ENCODE measurements at places on chromosomes 6 and 20. TPM values are rescaled to one million over a fixed set of nuclear protein-coding genes. Genes with fewer than 3 reads are reported as not detected.

DNA sequence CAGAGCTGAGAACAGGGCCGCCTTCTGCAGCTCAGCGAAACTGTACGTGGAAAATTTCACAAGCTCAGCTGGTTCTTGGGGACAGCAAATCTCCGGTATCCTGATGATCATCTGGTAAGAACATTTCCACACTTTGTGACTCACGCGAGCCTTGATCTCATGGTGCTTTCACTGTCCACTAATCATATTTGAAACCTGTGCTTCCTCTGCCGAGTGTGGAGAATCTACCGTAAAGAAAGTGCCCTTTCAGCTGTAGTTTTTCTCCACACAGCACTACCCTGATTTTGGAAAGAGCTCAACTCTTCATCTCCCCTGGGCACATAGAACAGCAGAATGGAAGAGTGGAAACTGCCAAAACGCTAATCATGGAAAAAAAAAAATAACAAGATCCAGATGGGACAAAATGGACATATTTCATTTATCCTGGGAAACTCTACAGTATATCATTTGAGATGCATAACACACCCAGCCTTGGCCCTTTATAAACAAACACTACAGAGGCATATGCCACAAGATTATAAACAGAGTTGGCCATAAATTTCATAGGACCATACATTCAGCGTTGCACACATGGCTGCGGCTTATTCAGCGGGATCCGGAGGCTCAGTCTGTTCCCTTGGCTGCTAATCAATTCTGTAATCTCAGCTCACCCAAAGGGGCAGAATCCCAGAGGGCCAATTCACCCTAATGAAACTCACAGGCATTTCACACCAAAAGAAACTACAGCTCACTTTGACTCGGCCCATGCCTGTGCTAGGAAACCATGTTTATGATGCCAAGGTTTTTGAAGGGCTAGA is 434.5 kb downstream of the HDGFL1 start:
- H3K27ac ChIP-seq = no peak overlapping the region
- H3K36me3 ChIP-seq = peaks cover 3% of the 10 kb centered on the region
- H3K4me3 ChIP-seq = no peak overlapping the region
- DNase-seq = no peak
- peaks cover 6% of the 10 kb centered on the region for H3K4me1 ChIP-seq
- no peaks in the 10 kb centered on the region for H3K27me3 ChIP-seq

DNA sequence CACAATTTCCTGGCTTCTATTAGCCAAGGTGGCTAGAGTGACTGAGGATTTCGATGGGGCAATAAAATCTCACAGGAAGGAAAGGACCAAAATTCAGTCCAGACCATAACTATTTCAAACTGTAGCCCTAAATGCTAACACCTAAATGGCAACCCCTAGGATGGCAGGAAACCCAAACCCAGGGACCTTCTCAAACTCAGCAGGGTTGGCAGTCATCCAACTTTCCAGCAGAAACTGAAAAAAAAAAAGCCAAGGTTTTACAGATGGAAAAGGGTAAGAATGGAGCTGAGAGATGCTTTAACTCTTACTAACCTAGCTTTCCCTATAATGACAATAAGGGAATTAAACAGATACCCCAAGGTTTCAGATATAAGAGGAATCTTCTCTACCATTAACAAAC is 10.5 kb downstream of the IBTK start:
- no peaks in the 10 kb centered on the region for H3K27me3 ChIP-seq
- peaks cover 40% of the 10 kb centered on the region for H3K36me3 ChIP-seq
- no peak for DNase-seq
- no peak overlapping the region for H3K4me3 ChIP-seq

GRCh38 chr6:137166247-137167098 is 7.0 kb downstream of the IL22RA2 start:
- no peak overlapping the region for H3K4me3 ChIP-seq
- H3K27me3 ChIP-seq = no peaks in the 10 kb centered on the region
- peaks cover 4% of the 10 kb centered on the region for H3K4me1 ChIP-seq
- DNase-seq = no peak
- peaks cover 42% of the 10 kb centered on the region for H3K36me3 ChIP-seq

DNA sequence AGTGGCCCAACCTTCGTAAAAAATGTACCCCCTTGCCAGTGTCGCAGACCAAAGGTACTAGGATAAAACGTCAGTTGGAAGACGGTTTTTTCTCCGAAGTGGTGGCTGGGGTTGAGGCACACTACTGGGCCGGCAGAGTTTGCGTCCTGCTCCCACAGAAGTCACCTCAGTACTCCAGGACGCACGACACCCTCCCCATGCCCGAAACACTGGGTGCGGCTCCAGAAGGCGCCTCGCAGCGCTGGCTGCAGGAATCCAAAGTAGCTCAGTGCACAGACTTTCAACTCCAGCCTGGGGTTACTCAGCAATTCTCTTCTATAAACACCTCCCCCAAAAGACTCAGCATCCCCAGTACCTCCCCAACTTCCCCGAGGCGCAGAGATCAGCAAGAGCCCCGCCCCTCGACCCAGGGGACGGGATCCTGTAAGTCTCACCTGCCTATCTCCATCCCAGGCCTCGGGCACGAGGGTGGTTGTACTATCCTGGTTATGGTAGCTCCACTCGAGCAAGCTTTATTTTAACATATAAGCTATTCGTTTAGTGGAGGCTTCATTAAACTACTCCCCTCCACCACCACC is 88.2 kb downstream of the ZFP64 start:
- peaks cover under 1% of the 10 kb centered on the region for H3K36me3 ChIP-seq
- peak; percentile 72 for DNase-seq
- peak overlapping the region; percentile 93 for H3K4me3 ChIP-seq
- H3K4me1 ChIP-seq = no peaks in the 10 kb centered on the region
- peaks cover 27% of the 10 kb centered on the region for H3K27me3 ChIP-seq

GRCh38 chr6:83216806-83217205 is 23.6 kb downstream of the RWDD2A start:
- no peak overlapping the region for H3K4me3 ChIP-seq
- no peak for DNase-seq
- no peaks in the 10 kb centered on the region for H3K27me3 ChIP-seq
- no peaks in the 10 kb centered on the region for H3K4me1 ChIP-seq

DNA sequence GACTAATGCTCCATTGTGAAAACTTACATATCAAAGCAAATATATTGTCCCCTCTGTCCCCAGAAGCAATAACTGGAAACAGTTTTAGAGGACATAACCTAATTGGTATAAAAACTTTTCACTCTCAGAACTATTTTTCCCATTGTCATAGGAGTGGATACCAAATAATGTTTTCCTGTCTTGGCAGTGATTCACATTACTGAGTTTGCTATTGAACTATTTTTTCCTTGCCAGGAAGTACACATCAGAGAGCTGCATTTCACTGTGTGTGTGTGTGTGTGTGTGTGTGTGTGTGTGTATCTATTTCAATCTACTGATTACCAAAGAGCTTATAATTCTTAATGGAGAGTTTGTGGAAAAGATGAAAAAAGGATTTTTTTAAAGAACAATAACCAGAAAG is 45.4 kb downstream of the AKAP12 start:
- no peak overlapping the region for H3K27ac ChIP-seq
- no peak for DNase-seq
- H3K4me3 ChIP-seq = no peak overlapping the region
- 0 out of 3 replicates have a peak, but pooled peaks cover 1% of the 10 kb centered on the region for H3K36me3 ChIP-seq
- H3K27me3 ChIP-seq = no peaks in the 10 kb centered on the region
- H3K4me1 ChIP-seq = no peaks in the 10 kb centered on the region

- H3K27ac ChIP-seq = no peak overlapping the region
- no peak for DNase-seq
- no peaks in the 10 kb centered on the region for H3K27me3 ChIP-seq
- H3K4me3 ChIP-seq = no peak overlapping the region
These were observed 68.1 kb downstream of the TRERF1 start for GRCh38 chr6:42383421-42384205.

The SLC29A1 gene
- total RNA-seq = 124 TPM

The FOXQ1 gene
- 0.15 TPM for total RNA-seq

The ZNF831 gene
- total RNA-seq = not detected

- no peak overlapping the region for H3K27ac ChIP-seq
- no peak overlapping the region for H3K4me3 ChIP-seq
These were observed 94.9 kb downstream of the CEBPB start for GRCh38 chr20:50285376-50286173.

GRCh38 chr6:68639211-68639610 is 4.1 kb downstream of the ADGRB3 start:
- H3K27me3 ChIP-seq = peaks cover 4% of the 10 kb centered on the region

The GRIK2 gene
- total RNA-seq = 0.90 TPM

DNA sequence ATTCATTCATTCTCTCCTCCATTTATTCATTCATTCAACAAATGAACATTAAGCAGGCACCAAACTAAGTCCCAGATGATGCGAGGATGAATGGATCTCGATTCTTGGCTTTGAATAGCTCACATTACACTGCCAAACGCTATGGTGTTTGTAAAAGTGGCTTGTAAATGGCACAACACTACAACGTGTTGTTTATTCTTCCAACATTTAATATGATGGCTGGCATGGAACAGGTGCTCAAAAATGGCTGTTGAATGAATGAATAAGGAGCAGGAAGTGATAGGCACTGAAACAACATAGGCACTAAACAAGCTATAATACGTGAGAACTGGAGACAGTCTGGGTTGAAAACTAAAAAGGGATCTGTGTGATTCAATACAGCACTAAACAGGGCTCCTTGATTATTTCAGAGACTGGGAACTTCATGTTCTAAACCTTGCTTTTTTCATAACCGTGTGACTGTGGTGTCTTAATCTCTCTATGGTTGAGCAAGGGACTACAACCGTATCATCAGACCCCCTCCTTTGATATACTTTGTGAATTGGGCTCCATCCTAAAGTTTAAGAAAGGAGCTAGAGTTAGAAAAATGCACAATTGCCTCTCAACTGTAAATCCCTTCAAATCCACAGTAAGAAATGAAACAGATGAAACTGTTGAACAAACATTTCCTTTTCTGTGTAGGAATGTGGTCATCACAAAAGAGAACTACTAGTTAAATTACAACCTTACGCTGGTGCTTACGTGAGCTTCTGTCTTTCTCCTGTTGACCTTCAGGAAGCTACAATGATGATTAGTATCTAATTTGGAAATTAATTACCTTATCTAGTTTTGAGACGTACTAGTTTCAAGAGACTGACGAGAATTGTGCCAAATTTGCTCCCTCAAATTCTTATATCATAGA is 16.9 kb upstream of the SLC16A10 start:
- no peak for DNase-seq
- no peaks in the 10 kb centered on the region for H3K36me3 ChIP-seq
- no peak overlapping the region for H3K27ac ChIP-seq
- no peaks in the 10 kb centered on the region for H3K4me1 ChIP-seq

DNA sequence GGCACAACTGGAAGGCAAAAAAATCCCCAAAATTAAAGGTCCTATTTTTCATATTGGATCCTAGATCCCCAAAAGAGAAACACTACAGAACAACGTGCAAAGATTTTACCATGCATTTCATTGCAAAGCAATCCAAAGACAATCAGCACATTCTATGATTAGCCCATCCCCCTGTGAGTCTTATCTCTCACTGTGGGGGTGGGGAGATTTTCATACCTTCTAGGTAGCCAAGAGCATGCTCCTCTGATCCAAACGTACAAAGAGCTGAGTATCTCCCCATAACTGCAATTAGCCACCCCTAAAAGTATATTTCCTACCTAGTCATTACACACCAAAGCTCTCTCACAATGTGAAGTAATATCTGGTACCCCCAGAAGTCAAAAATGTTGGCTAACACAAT is 22.2 kb upstream of the ENTPD6 start:
- no peaks in the 10 kb centered on the region for H3K27me3 ChIP-seq
- H3K4me1 ChIP-seq = no peaks in the 10 kb centered on the region
- H3K27ac ChIP-seq = no peak overlapping the region
- H3K36me3 ChIP-seq = no peaks in the 10 kb centered on the region

GRCh38 chr6:124983383-124984083 is 21.3 kb downstream of the RNF217 start:
- no peak for DNase-seq
- H3K4me3 ChIP-seq = no peak overlapping the region
- H3K4me1 ChIP-seq = no peaks in the 10 kb centered on the region
- H3K27ac ChIP-seq = no peak overlapping the region

- no peak for DNase-seq
- no peaks in the 10 kb centered on the region for H3K36me3 ChIP-seq
- no peaks in the 10 kb centered on the region for H3K27me3 ChIP-seq
- H3K4me1 ChIP-seq = peaks cover 3% of the 10 kb centered on the region
- no peak overlapping the region for H3K4me3 ChIP-seq
- H3K27ac ChIP-seq = no peak overlapping the region
These were observed 6.0 kb upstream of the TJAP1 start for GRCh38 chr6:43471399-43471798.

DNA sequence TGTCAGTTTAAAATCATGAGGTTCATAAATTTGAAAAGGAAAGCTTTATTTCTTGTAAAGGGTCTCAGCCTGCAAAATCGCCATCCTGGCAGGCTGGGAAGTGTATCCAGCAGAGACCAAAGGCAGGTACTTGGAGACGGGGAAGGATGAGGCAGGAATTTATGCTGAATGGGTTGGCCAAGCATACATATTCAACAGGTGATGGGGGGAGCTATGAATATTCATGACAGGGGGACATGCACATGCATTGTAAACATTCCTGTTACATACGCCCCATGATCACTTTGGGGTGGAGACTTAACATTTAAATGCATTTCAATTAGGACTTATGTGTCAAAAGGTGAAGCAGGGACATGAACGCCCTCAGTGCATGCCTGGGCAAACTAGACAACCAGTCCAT is 9.8 kb upstream of the SLC22A1 start:
- H3K36me3 ChIP-seq = peaks cover 7% of the 10 kb centered on the region
- peaks cover 7% of the 10 kb centered on the region for H3K4me1 ChIP-seq
- peak overlapping the region; percentile 42 for H3K27ac ChIP-seq
- DNase-seq = peak; percentile 61

DNA sequence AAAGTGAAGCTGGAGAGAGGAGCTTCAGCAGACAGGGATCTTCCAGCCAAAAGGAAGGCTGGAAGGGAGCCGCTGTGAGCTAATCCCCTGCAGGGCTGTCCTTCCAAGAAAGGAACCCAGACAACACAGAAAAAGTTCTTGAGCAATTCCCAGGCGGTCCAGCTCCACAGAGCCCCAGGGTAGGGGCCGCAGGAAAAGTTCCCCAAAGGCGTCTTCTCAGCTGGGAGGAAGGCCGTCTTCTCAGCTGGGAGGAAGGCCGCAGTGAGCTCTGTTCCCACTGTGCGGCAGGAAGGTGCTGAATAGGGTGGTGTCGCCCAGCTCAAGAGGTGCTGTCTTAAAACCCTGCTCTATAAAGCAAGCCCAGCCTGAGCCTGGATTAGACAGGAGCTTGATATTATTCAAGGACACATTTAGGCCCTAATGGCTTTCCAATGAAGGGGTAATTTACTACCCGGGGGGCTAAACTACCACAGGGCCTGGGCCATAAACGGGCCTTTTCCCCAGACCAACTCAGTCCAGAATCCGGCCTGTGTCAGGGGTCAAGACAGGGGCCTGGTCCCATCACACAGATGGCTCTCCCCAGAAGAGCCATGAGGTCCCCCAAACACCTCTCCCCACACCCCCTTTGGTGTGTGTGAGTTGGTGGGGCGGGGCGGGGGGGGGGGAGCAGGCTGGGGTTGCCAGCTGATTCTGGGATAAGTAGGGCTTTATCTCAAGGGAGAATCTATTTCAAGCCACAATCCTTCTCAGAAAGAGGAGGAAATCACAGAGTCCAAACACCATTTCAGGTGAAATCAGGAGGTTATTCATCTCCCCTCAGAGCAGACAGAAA is 103.6 kb downstream of the NOL4L start:
- peak overlapping the region; percentile 92 for H3K4me3 ChIP-seq
- peak; percentile 42 for DNase-seq
- peaks cover 8% of the 10 kb centered on the region for H3K4me1 ChIP-seq
- no peaks in the 10 kb centered on the region for H3K36me3 ChIP-seq
- H3K27me3 ChIP-seq = no peaks in the 10 kb centered on the region
- no peak overlapping the region for H3K27ac ChIP-seq

Data from H9 (cell line).